ENCODE measurements at places on chromosomes 6 and 20.

DNA sequence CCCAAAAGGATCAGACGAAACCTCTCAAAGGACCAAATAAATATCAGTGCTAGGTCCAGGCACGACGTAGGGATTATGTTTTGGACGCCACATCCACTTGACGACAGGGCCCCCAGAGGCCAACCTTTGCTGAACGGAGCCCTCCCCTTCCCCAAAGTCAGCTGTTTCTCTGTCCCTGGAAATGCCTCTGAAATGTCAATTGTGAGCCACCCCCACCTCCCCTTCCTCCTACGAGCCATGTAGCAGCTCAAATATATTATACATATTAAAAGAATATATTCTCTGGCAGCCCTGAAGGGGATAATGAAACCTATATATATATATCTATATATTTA is 39.6 kb upstream of the BLCAP start:
- DNase-seq = no peak

GRCh38 chr6:36724514-36725390 is 27.1 kb downstream of the RAB44 start:
- peak; percentile 74 for DNase-seq

DNA sequence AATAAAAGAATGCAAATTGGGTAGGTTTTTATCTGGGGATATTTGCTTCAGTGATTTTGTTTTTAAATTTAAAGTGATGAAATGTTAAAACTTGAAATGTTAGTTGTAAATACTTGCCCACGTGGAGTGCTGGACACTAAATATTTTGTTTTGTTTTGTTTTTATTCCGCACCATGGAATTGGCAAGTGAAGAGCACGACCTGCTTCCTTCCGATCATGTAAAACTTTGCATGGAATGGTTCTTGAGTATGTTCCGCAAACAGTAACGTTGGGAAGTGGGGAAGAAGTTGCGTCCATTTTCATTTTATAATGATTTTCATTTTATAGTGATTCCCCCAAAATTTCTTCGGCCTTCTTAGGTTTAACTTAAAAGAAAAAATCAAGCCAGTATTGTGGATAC is 765 bp downstream of the IRAK1BP1 start:
- no peak for DNase-seq

DNA sequence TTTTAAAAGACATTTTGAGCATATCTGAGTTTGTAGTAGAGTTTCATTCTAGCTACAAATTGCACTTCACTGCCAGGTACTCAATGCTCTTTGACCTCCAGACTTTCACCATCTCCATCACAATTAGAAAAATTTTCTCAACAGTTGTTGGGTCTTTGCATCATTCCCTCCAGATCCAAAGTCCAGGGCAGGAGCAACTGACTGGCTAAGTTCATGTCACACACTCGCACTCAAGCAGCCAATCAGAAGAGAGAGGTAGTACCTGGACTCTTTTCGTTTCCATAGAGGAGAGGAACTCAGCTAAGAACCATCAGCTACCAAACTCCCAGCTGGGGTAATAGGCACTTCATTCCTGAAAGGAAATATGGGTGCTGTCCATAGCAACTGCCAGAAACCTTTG is 9.0 kb downstream of the SPINT3 start:
- no peak for DNase-seq

- no peak for DNase-seq
Measured at GRCh38 chr6:95133578-95133977, 443.8 kb upstream of the MANEA start.

DNA sequence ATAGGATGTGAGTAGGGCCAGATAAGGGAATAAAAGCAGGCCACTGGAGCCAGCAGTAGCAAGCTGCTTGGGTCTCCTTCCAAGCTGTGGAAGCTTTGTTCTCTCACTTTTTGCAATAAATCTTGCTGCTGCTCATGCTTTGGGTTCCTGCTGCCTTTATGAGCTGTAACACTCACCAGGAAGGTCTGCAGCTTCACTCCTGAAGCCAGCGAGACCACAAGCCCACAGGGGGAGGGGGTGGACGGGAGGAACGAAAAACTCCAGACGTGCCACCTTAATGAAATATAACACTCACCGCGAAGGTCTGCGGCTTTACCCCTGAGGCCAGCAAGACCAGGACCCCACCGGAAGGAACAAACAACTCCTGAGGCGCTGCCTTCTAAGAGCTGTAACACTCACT is 1324.4 kb upstream of the EYS start:
- no peak for DNase-seq
